ENCODE measurements at places on chromosomes 2 and 18. TPM values are rescaled to one million over a fixed set of nuclear protein-coding genes. Genes with fewer than 3 reads are reported as not detected.

Gene ATG16L1
- total RNA-seq = 17.2 TPM

GRCh38 chr2:123200035-123200434 is 825.1 kb upstream of the CNTNAP5 start:
- no peak for DNase-seq

DNA sequence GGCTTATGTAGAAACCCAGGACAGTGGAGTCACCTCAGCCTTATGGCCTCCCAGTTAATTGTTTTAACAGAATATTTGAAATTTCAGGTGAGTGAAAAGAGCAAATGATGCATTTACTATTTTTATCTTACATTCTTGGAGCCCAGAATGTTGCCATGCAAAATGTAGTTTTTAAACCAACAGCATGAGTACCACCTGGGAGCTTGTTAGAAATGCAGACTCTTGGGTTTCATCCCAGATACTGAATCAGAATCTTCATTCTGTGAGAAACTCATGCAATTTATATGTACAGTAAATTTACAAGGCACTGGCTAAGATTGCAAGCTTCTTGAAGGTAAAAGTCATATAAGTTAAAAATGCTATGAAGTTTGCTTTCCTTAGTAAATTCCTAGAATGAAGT is 654.5 kb upstream of the CDH2 start:
- DNase-seq = peak; percentile 59

- DNase-seq = peak; percentile 69
These were observed 30.9 kb downstream of the XDH start for GRCh38 chr2:31383471-31384153.

DNA sequence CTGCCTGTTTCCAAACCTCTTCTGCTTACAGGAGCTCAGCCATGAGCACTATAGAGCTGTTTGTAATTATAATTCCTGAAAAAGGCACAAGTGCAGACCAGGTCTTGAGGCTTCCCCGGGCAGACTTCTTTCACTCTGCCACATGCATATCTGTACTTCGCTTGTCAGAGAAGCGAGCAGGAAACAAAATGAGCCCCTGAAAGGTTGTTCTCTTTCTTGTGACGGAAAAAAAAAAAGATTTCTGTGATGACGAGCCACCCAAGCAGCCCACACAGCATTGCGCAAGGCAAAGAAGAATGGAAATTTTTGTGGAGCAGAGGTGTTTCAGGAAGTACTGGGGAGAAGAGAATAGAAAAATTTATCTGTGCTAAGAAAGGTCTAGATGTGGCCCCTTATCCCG is 54.0 kb upstream of the LINC00305 start:
- DNase-seq = peak; percentile 29

- DNase-seq = no peak
These were observed 106.3 kb upstream of the OTX1 start for GRCh38 chr2:62944362-62944761.

GRCh38 chr2:160489111-160489510 is 4.5 kb downstream of the RBMS1 start:
- peak; percentile 52 for DNase-seq
